Mucosa of gallbladder (tissue), 1 donor: ENCODE measurements at places on chromosomes 4 and X. TPM values are rescaled to one million over a fixed set of nuclear protein-coding genes. Genes with fewer than 3 reads are reported as not detected.

Gene KIAA1210
- not detected for total RNA-seq

Gene ARL9
- 0.43 TPM for total RNA-seq

Gene GAGE12F
- total RNA-seq = 0.86 TPM

Gene CXorf49
- total RNA-seq = not detected

Gene INTS6L
- total RNA-seq = 10.5 TPM

Gene CEP44
- total RNA-seq = 17.0 TPM

Gene F8A3
- total RNA-seq = 11.1 TPM

Gene FAM184B
- not detected for total RNA-seq

Gene TRIM75
- total RNA-seq = not detected

Gene SPANXB1
- not detected for total RNA-seq

Gene IL2RG
- total RNA-seq = 8.9 TPM

Gene GJB1
- 228 TPM for total RNA-seq

Gene HELT
- not detected for total RNA-seq

Gene UCP1
- not detected for total RNA-seq

DNA sequence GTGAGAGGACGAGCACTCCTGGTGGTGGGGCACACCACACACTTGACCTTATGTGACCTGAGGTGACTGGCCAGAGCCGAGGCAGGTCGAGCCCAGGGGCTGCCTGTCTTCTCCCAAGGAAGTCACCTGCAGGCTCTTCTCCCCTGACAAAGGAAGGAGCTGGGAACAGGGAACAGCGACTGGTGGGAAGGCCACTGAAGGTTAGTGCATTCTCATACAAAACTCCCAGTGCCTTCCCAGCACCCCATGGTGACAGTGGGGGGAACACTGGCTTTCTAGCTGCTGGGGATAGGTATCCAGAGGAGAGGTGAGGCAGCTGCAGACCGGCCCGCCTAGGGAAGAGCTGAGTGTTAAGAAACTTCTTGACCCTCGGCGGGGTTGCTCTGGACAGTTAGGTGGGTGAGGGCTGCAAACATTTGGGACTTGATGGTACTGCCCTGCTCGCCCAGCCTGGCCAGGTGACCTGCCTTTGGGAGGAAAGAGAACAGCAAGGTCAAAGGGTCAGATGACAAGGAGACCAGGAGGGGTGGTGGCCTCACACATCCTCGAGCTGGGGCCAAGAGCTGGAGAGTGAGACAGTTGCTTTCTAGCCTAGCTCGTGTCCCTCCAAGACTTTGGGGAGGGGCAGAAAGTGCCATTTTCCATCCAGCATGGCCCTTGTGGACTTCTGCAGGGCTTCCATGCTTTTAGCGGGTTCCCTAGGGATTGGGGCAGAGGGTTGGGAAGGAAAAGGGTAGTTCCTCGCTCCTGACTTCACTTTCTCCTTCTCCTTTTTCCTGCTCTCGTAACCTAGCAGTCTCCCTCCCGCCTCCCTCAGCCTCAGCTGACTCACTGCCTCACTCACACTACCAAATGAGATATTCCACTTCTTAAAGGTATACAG is 2.7 kb downstream of the NALF2 start:
- no peak for DNase-seq

GRCh38 chr4:151472711-151473110 is 63.7 kb downstream of the FHIP1A start:
- no peak for DNase-seq

GRCh38 chrX:72621163-72621562 is 48.5 kb upstream of the HDAC8 start:
- peak; percentile 11 for DNase-seq

DNA sequence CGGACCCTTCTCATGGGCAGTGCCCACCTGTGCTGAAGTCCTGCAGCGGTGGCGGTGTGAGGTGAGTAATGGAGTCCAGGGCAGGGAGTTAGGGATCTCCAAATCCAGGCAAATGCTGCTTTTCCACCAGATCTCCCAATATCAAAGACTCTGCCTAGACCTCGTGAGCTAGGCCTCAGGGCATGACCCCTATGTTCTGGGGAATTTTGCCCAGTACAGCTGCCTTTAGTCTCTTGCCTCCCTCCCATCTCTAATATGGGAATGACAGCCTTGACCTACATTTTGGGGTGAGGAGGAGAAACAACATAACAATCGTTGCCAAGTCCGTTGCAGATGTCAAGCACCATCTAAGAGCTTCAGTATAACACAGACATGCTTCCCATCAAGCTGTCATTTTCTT is 7.3 kb downstream of the PAK3 start:
- DNase-seq = no peak

- DNase-seq = no peak
These were observed 413.1 kb downstream of the PDGFC start for GRCh38 chr4:156558373-156559025.

DNA sequence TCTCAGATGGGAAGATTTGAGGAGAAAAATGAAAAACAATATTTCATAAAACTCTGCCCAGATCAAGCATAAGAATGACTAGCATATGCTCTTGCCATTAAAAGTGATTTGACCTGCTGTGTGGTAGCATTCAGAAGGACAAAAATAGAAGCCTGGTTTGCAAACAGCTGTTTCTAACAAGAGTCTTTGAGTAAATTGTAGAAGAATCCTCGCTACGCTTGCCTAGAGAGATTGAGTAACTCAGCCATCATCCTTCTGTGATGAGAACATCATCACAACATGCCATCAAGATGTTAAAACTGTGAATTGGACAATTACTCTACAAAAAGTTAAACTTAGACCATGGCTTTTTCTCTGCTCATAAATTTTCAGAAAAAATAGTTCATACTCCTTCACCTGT is 168.9 kb upstream of the PUDP start:
- DNase-seq = no peak

DNA sequence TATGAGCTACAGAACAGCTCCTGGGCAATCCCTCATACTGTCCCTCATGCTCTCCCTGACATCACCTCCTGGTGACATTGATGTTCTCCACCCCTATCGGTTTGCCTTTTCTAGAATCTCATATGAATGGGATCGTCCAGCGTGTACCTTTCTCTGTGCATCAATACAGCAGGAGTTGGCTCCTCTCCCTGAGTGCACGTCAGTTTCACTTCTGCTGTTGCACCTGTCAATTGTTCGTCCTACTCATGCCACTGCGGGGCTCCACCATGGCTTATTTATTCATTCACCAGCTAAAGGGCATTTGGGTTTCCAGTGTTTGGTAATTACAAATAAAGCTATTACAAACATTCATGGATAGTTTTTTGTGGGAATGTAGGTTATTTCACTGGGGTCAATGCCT is 269.1 kb upstream of the ZFP42 start:
- no peak for DNase-seq

- no peak for DNase-seq
These were observed 38.7 kb downstream of the HNRNPD start for GRCh38 chr4:82335043-82335442.

DNA sequence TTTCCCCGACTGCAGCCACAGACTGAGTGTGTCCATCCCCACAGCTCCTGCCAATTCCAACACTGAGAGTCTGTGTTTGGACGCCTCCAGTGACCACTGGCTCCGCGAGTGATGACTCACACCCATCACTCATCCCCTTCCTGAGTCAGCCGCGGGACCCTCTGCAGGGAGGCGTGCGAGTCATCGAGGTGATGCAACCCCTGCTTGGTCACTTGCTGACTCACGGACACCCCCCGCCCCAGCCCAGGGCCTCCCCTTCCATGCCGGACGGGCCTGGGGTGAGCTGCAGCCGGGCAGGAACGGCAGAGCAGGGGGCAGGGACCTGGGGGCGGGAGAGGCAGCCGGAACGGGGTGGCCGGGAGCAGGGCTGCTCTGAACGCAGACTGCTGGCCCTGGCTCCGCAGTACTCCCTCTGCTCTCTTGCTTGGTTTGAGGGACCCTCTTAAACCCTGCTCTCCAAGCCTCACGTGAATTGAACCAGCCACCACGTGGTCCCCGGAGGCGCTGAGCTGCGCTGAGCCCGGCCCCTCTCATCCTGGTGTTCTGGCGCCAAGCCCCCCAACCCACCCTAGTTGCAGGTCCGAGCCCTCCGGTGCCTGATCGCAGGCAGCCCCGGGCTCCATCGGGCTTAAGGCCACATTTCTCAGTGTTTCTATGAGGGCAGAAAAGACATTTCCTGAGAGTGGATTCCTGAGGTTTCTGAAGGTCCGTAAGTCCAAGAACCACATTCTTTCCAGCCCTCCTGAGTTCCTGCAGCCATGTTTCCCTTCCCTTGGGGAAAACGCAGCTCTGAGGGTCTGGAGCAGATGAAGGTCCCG is 32.4 kb downstream of the FGFRL1 start:
- peak; percentile 58 for DNase-seq

- no peak for DNase-seq
These were observed 466.2 kb downstream of the BCOR start for GRCh38 chrX:39631276-39632229.

GRCh38 chrX:154441984-154442707 is 1.8 kb upstream of the FAM50A start:
- peak; percentile 43 for DNase-seq

DNA sequence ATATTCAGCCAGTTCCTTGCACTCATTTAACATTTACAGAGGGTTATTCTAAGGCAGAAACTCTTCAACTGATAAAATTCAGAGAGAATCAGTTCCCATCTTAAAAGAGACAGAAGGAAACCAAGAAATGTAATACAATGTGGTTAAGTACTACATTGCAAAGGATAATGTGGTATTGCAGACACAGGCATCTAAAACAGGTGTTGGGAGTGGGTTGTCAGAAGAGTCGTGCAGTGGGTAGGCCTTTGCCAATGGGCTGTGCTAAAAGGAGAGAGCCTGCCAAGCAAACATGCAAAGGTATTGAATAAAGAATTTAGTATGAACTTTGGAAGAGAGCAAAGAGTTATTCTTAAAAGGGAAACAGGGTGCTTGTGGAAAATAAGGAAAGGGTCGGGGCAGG is 1044.4 kb upstream of the DIAPH2 start:
- no peak for DNase-seq

DNA sequence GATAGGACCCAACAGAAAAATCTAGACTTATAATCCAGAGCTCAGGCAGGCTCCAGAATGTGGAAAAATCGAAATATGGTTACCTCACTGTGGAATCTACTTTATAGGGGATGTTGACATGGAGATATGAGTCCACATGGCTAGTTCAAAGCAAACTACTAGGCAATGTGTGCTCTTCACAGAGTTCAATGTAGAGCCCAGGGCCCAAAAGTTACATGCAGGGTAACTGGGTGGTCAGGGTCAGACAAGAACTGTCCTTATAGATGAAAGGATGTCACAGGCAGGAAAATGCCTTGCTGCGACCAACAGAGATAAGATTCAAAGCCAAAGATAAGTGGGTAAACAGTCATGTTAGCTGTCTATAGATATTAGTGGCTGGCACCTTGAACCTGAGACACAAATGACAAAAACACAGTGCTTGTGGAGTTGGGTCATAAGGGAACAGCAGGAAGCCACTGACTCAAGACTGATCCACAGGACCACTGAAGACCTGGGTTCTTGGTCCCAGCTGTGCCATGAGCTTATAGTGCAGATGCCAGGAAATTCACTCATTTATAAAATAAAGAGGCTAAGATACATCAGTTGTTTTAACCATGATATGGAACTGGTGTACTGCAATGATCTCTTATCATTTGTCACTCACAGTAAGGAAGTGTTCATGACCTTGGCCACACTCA is 101.7 kb upstream of the MBNL3 start:
- no peak for DNase-seq

DNA sequence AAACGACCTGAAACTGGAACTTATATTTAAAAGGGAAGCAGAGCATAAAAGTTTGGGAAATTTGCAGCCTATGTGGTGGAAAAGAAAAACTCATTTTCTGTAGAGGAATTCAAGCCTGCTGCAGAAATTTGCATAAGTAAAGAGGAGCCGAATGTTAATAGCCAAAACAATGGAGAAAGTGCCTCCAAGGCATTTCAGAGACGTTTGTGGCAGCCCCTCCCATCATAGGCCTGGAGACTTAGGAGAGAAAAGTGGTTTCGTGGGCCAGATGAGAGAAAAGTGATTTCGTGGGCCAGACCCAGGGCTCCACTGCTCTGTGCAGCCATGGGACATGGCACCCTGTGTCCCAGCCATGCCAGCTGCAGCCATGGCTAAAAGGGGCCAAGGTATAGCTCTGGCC is 361.9 kb downstream of the PCDH19 start:
- no peak for DNase-seq

DNA sequence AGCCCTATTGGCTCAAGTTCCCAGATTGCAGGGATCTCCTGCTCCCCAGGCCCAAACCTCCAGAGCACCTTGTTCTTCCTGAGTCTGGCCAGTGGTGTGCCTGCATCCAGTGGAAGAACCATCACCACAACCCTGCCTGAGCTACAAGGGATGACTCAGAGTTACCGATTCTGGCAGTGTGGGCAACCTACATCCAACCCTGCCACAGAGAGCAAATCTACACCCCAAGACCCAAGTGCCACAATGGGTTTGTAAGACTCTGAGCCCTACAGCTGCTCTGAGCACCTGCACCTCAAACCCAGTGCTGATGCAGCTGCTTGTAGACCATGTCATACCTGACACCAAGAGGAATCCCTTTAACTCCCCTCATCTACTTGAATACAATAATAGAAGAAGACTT is 110.0 kb downstream of the SOWAHB start:
- DNase-seq = no peak

- DNase-seq = no peak
These were observed 116.1 kb downstream of the REELD1 start for GRCh38 chr4:146330392-146330791.

GRCh38 chrX:24243188-24243587 is 70.7 kb downstream of the SUPT20HL2 start:
- no peak for DNase-seq

GRCh38 chr4:184237612-184238011 is 19.9 kb upstream of the ENPP6 start:
- no peak for DNase-seq

DNA sequence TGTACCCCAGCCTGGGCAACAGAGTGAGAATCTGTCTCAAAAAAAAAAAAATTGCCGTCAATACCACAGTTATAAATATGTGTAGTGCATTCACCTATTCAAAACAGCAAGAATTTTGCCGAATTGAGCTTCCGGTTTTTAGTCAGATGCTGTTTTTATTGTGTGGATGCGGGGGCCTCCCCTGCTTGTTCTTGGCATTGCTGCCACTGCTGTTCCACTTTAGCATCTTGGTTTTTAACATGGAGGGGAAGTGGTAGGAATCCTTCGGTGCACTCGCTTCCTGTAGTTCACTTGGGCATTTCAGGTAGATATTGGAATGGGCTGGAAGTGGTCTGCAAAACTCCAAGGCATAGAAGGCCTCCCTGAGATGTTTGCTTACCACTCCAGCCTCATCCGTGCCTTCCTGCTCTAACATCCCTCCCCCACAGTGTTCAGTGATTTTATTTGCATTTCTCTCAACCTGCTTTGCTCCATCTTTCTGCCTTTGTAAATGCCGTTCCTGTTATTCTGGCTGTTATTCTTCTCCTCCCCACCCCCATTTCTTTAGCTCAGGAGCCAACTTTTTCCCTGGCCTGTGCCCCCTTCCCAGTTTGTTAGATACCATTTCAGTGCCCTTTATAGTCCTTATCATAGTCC is 25.5 kb downstream of the MOB1B start:
- no peak for DNase-seq

GRCh38 chrX:112587194-112587593 is 92.5 kb downstream of the LHFPL1 start:
- no peak for DNase-seq

- no peak for DNase-seq
These were observed 30.0 kb downstream of the PAPSS1 start for GRCh38 chr4:107689912-107690587.
